ENCODE measurements at places on chromosomes 1 and 21.
A peak's percentile ranks its signal among the peaks of the same experiment; 100 is the strongest.

DNA sequence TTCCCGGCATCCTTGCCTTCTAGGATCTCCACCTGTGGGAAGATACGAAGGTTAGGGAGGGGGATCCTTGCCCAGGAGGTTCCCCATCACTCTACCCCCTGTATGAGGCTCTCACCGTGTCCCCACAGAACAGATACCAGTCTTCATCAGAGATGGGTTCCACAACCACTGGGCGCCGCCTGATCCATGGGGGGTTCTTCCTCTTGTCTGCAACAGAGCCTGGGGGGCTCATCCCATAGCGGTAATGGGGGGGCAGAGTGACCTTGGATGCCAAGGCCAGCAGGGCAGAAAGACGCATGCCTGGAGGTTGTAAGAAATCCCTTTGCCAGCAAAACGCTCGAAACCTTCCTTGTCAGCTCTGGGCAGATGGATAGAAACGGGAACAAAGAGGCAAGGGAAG is 2.5 kb downstream of the MRPL24 start:
- DNase-seq = no peak

DNA sequence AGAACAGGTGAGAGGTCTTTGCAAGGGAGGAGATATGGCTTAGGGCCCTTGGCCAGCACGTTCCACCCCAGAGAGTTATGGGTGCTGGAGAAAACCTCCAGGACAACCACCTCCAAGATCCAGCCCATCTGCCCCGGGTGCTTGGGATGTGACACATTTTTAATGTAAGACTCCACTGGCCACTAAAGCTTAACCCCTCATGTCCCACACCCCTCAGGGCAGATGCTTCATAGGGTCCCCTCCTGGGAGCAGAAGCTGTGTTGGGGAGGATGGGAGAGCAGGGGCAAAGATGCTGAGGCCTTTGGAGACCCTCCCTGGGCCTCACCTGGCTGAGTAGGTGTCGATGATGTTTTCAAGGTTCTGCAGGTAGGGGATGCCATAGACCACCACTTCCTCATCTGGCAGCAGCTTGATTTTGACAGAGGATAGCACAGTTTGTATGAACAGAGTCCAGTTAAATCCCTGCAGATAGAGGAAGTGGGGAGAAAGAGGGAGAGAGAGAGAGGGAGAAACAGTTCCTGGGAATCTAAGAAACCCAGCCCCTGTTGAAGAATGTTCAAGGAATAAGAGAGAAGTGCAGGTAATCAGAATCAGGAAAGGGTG is 11.9 kb downstream of the PRXL2B start:
- no peak for DNase-seq

- DNase-seq = no peak
Observed at GRCh38 chr1:89615676-89616598, 17.0 kb upstream of the LRRC8C start.

GRCh38 chr1:82491301-82492048 is 690.7 kb downstream of the ADGRL2 start:
- no peak for DNase-seq

- no peak for DNase-seq
Observed at GRCh38 chr1:62712336-62713243, 24.4 kb upstream of the DOCK7 start.

DNA sequence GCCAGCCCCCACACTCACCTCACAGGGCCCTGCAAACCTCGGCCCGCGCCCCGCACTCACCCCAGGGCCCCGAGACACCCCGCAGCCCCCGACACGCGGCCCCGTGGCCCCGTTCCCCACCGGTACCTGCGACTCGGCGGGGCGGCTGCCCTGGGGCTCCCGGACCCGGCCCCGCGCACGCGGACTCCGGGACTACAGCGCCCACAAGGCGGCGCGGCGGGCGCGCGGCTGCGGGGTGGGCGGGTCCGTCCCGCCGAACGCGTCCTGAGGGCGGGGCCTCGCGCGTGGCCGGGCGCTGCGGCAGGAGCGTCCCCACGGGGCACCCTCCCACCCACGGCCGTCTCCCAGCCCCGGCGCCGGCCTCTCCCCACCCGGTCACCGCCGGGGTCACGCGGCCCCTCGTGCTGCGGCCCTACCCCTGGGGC is at the start of gene SLC19A1:
Gene SLC19A1, minus strand, starts transcription at position 199 of the 425 bp plus-strand sequence. CDS start 4,481 bp downstream, outside the sequence.
- DNase-seq = peak; percentile 59

GRCh38 chr1:214005708-214006107 is 17.9 kb downstream of the PROX1 start:
- DNase-seq = no peak

DNA sequence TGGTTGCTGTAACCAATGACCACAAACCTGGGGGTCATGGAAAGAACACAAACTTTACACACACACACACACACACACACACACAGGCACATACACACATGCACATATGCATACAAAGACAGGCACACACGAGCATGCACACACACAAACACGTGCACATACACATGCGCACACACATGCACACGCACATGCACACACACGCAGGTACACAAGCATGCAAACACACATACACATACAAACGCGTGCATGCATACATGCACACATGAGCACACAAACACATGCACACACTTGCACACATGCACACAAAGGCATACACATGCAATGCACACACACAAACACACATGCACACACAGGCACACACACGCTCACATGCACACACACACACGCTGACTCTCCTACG is 44.0 kb downstream of the UBASH3A start:
- no peak for DNase-seq

- DNase-seq = no peak
Observed at GRCh38 chr1:2320760-2321667, 70.3 kb downstream of the MORN1 start.

DNA sequence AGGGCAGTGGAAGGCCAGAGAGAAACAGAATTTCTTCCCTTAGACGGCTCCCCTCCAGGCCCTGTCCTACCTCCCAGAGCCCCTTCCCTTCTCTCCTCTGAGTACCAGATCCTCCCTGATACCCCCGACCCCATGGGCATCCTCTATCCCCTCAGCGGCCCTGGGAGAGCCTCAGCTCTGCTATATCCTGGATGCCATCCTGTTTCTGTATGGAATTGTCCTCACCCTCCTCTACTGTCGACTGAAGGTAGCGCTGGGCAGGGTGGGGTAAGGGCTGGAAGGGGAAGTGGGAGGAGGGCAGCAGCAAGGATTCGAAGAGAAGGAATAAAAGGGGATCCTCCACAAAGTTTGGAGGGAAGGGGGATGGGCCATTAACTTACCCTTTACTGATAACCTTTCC is 2.7 kb downstream of the FCER1G start:
- no peak for DNase-seq

DNA sequence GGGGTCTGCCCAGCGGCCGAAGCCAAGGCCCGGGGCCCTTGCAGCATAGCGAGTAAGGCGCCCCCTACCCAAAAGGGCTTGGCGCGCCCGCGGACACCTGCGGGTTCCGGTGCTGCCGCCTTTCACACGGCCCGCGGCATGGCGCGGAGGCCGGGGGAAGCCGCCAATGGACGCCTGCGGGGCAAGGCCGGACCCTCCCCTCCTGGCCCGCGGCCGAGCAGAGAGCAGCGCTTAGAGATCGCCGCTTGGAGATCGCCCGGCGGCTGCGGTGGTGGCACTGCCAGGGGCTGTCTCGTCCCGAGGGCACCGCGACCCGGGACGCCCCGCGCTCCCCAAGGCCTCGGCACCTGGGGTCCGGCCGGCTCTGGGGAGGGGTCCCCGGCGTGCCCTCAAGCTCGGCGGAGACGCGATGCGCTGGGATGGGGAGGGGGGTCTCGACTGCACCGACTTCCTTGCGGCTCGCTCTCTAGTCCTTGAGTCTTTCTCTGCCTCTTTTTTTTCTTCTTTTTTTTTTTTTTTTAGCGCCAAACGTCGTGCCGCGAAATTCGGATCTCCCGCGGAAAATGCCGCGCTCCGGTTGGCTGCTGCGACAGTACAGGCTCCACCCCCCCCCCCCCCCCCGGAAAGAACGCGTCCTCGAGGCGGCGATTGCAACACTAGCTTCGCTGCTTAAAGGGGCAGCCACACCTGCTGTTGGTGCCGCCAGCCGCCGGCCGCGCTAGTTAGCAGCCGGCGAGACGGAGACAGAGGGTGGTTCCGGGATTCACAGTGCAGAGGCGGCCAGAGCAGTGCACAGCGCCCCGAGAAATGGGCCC is at the start of gene E2F2:
Gene E2F2, minus strand, starts transcription at position 487 of the 815 bp plus-strand sequence. Its CDS starts 440 bp downstream, at position 47.
- DNase-seq = peak; percentile 86

- no peak for DNase-seq
Observed at GRCh38 chr1:186654741-186655140, 25.5 kb downstream of the PTGS2 start.

DNA sequence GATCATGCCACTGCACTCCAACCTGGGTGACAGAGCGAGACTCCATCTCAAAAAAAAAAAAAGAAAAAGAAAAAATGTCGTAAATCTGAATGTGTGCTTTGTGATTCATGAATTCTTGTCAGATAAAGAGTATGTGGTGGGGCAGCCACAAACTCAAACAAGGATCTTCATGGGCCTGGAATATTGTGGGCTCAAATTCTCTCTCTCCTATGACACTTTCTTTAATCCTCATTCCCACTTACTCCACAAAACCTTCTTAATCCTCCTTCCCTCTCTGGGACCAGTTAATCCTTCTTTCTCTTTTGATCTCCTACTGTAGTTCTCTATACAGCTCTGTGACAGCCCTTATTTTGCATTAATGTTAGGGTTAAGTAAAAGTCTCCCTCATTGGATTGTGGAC is 112.3 kb downstream of the AK5 start:
- peak; percentile 43 for DNase-seq

DNA sequence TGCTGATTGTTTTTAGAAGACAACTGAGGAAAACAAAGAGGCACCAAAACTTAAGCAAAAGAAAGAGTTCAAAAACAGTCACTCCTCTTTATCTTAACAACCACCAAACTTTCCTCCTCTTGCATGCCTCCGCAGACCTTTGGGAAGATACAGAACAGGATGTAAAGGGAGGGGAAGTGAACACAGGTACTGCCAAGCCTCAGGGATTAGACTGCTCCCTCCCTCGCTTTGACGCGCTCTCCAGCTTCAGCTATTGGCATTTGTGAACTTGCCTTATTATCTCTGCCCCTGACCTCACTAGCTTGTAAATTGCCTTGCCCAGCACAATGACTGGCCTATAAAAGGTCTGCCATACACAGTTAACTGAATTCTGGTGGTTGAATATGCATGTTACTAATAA is 4.8 kb upstream of the SRP9 start:
- no peak for DNase-seq
